Stimulated activated CD4-positive, alpha-beta T cell treated with anti-CD3 and anti-CD28 coated beads, Interleukin-15, amount 100 ng/mL, for 24 hours (primary cell): ENCODE measurements at places on chromosomes 6 and 20.
A peak's percentile ranks its signal among the peaks of the same experiment; 100 is the strongest.

GRCh38 chr6:44356487-44356886 is 14.0 kb downstream of the SPATS1 start:
- DNase-seq: no peak

DNA sequence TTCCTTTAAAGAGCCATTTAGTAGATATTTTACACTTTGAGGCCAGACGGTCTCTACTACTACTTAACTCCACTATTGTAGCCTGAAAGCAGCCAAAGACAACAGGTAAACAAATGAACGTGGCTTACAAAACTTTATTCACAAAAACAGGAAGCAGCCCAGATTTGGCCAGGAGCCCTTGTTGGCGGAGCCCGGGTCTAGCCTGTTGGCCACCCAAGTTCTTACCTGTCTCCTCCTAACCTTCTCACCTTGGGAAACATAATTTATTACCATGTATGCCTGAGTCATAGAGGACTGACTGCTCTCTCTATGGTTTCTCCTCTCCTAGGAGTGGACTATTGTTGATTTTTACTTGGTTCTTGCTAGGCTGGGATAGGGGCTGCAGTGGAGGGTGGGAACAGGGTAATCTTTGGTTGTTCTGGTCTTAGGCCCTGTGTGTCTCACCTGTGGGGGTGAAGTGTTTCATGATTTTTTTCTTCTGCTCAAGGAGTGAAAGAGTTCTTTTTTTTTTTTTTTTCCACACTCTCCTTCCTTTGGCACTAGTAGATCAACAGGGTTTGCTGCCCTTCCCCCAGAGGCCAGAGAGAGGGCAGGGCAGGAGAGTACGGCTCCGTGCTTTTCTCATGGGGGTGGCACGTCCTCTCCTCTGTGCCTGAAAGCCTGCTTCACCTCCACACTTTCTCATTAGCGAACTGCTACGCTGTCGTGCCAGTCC is 90.0 kb downstream of the RPP40 start:
- DNase-seq: no peak

GRCh38 chr6:117483004-117483644 is 650 bp downstream of the DCBLD1 start:
- peak; percentile 44 for DNase-seq

DNA sequence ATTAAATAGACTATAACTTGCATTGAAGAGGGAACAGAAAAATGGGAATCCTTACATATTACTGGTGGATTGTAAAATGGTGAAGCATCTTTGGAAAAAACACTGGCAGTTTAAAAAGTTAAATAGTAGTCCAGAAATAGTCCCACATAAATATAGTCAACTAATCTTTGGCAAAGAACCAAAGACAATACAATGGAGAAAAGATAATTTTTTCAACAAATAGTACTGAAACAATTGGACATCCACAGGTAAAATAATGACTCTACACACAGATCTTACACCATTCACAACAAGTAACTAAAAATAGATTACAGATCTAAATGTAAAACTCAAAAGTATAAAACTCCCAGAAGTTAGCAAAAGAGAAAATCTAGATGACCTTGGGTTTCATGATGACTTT is 259.1 kb upstream of the CEP162 start:
- DNase-seq: no peak

DNA sequence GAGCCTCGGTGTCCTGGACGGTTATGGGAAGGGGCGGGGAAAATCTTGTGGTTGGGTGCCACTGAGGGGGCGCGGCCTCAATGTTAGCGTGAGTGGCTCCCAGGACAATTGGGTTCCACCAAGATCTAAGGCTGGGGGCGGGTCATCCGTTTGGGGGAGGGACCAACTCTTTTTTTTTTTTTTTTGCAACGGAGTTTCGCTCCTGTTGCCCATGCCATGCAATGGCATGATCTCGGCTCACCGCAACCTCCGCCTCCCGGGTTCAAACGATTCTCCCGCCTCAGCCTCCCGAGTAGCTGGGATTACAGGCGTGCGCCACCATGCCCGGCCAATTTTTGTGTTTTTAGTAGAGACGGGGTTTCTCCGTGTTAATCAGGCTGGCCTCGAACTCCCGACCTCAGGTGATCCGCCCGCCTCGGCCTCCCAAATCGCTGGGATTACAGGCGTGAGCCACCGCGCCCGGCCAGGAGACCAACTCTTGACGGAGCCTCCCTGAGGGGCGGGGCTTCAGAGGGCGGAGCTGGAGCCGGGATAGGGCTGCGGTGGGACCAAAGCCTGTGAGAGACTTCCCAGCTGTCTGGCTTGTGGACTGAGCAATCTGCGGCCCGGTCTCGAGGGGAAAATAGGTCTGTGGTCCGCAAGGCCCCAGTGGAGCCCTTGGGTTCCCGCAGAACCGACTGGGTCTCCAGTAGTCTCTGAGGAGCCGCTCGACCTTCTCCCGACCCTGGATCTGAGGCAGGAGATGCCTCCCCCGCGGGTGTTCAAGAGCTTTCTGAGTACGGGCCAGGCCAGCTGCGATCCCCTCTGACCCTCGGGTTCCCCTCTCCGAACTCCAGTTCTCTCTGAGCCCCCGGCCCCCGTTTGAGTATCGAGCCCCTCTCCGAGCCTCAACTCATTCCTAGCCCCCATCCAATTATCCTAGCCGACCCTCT is 1.1 kb downstream of the SPAG4 start:
- peak; percentile 78 for DNase-seq

DNA sequence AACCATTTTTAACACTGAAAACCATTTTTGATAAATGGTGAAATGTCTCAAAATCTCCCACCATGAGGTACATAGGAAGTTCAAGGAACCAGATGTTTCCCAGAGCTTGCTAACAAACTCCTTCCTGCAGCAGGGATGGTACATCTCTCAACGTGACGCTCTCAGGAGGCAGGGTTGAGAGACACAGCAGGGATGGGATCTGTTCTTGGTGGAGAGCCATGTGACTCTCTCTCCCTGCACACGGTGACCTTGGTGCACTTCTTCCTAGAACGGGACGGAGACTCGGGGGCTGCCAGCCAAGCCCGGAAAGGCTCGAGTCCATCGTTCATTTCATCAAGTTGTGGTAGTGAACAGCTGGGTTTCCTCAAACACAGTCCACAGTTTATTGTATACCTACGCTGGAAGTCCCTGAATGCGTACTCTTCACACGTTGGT is 94.2 kb downstream of the FAM50B start:
- no peak for DNase-seq

GRCh38 chr6:46172176-46172575 is 1.4 kb upstream of the ENPP5 start:
- no peak for DNase-seq

- no peak for DNase-seq
Observed at GRCh38 chr6:142518126-142518525, 216.3 kb downstream of the ADGRG6 start.

GRCh38 chr6:127205036-127205435 is 61.6 kb upstream of the RNF146 start:
- DNase-seq: no peak

DNA sequence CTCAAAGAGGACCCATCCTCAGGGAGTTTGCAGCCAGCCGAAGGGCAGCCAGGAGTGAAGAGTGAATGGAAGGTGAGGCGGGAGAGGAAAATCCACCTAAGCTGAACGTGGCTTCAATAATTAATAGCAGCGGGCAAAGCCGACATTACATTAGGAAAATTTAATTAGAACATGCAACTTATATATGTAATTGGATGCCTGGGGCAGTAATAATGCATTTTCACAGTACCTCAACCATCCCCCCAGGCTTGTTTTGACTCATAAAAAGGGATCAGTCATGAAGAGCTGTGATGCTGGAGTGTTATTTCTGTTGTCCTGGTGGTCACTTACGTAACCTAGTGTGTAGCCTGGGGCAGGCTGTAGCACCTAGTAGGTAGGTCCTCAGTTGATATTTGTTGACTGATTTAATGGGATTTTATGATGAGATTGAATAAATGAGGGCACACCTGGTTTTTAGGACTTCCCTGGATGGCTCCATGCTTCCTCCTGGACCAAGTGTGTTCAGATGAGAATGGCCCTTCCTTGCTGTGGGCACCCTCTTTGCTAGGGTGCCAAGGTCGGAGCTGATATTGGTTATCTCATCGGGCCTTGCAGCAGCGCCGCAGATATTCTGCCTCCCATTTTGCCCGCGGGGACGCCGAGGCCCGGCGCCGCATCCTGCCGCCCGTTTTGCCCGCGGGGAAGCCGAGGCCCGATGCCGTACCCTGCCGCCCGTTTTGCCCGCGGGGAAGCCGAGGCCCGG is 128.8 kb downstream of the CDH26 start:
- no peak for DNase-seq

- DNase-seq: peak; percentile 91
Observed at GRCh38 chr6:37516076-37516919, 16.6 kb upstream of the CCDC167 start.

- peak; percentile 85 for DNase-seq
Observed at GRCh38 chr6:142946924-142947713, 2.1 kb upstream of the HIVEP2 start.

DNA sequence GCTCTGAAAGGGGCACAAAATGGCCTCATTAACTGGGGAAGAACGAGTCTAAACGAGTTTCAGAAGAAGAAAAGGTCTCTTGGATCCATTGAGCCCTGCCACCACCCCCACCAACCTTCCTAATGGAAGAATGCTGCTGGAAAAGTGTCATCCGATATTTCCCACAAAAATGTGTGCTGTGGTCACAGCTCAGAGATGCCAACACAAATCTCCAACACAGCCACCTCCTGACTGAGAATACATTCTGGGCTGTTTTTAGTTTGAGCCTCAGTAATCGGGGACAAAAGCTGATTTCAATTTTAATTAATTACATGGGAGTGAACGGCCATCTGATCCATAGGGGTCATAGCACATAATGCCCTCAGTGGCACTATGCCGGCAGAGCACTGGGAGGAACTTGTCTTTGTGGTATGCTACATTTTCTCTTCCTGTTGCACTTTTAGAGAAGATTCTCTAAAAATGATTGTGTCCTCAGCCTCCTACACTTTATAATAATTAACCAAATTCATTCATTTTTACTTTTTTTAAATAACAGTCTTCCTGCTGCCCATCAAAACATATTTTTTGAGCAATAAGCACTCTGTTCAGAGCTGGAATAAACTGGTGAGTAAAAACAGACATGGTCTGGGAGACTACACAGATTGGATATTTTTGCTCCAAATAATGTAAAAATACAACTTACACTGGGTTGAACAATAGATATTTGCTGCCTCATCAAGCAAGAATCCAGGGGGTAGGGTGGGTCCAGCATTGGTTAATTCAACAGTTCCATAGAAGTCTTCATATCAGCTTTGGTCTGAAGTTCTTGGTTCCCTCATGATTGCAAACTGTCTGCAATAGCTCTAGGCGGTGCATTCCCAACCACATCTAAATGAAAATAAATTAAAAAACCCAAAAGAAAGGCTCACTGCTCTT is 143.6 kb upstream of the TMEM170B start:
- DNase-seq: no peak

DNA sequence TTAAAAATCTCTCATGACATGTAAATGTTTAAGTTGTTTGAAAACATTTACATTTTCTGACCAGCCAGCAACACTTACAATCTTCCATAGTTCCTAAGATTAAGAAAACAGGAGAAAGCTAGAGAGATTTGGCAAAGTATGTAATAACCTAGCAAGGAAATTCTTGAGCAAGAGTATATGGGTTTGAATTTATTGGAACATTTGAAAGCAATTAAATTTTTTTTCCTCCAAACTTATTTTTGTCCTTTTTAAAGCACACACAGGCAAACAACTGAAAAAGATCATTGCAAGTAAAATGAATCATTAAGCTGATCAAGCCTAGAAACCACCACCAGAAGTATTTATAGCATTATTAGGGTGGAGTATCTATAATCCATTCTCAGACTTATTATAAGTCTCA is 20.1 kb upstream of the ZNF217 start:
- no peak for DNase-seq

DNA sequence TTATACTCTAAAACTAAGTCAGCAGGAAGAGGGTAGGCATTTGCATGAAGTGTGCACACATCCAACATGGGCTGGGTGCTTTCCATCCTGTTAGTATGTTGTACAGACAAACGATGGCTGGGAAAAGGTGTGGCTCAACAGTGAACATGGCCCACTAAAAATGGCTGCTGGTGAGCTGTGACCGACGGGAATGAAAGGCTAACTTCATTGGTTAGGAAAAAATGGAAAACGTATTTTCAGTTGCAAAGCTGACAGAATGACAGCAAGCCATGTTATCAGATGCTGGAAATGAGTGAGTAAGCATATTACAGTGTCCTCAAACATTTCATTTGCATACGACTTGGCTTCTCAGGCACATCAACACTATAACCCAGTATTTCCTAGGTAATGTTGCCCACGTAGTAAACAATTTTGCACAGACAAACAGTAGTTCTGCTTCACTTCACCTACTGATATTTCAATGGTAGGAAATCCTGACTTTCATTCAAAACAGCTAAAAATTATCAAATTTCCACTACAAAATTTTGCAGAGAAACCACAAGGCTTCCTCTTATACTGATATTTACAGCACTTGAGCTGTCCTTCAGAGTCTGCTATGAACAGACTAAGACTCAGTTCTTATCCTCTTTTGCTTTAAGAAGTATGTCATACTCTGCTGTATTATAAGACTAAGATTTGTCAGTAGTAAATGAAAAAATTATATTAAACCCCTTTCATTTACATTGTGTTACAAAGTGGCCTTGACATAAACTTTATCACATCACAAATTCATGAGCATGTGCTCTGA is 98.9 kb downstream of the IRF4 start:
- peak; percentile 59 for DNase-seq

DNA sequence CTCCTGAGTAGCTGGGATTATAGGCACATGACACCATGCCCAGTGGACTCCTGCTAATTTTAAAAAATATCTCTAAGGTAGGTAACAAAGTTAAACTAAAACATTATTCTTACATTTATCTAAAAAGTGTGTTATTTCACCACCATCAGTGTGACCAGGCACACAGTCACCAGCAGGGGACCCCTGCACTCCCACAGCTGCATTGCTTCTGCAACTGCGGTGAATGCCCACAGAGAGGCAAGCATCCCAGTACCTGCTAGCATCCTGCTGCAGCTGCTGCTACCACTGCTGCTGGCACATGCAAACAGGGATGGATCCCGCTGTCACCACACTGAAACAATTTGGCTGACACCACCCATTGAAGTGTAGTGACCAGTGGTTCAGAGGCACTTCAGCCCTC is 21.9 kb upstream of the EPB41L2 start:
- no peak for DNase-seq

- DNase-seq: peak; percentile 59
Observed at GRCh38 chr6:26022132-26022472, 59.5 kb downstream of the TRIM38 start.

GRCh38 chr20:36491901-36492617 is 49.3 kb upstream of the MYL9 start:
- peak; percentile 70 for DNase-seq

DNA sequence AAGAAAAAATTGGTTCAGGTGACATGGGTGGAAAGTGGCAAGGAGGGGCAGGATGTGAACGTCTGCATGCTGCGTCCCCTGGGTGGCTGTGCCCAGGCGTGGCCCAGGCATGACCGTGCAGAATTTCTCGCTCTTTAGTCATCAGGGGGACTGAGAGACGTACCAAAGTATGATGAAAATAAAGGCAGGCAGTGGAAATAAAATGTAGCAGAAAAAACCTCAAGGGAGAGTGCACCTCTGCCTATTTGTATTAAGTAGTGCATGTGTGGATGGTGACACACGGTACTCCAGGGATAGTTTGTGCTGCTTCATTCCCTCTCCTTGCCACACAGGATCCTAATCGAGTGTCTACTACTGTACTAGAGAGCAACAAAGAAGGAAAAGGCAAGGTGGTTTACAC is 81.1 kb downstream of the ATP9A start:
- DNase-seq: no peak

- no peak for DNase-seq
Observed at GRCh38 chr20:55632592-55632991, 372.7 kb downstream of the CBLN4 start.

GRCh38 chr20:56032251-56032650 is 26.9 kb upstream of the CBLN4 start:
- no peak for DNase-seq

GRCh38 chr6:107506145-107506544 is 16.2 kb downstream of the SOBP start:
- no peak for DNase-seq
